ENCODE measurements at places on chromosomes 5 and 9.

DNA sequence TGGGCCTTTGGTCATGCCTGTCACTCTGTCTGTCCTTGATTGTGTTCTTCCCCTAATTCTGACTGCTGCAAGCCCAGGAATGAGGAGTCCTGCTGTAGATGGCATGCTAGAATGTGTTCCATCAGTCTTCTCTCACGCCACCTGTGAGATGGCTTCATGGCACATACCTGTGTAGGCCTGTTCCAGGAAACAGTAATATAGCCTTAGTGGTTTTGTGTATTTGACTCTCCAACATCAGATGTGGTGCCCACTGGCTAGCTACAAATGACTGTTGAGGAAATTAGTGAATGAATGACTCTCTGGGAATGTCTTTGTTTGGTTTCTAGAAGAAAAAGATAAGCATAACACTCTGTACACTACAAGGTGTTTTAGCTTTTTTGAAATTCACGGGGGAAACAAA lies 367.5 kb downstream of the KDM4C start:
- no peak for DNase-seq

- no peak for DNase-seq
These were observed 309.6 kb downstream of the EPB41L4A start for GRCh38 chr5:112109331-112110007.

DNA sequence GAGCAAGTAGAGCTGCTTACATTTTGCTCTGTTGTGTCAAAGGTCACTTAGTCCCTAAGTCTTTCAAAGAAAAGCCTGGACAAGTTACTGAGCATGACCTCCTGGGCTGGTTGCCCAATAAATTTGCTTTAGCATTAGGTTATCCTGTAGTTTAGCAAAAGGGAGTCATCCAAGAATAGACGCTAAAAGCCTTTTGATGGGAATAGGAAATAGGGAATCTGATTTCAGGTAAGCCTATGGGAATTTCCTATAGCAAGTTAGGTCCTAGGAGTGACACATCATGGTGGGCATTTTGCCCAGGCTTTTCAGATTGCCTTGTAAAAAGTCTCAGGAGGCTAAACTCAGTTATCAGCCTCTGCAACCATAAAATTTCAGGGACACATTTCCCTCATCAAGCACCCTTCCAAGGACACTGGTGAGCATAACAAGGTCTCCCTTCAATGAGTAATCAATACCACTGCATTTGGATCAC lies 67.6 kb upstream of the RANBP3L start:
- DNase-seq: no peak

GRCh38 chr5:177389241-177390169 lies 5.3 kb downstream of the SLC34A1 start:
- no peak for DNase-seq

DNA sequence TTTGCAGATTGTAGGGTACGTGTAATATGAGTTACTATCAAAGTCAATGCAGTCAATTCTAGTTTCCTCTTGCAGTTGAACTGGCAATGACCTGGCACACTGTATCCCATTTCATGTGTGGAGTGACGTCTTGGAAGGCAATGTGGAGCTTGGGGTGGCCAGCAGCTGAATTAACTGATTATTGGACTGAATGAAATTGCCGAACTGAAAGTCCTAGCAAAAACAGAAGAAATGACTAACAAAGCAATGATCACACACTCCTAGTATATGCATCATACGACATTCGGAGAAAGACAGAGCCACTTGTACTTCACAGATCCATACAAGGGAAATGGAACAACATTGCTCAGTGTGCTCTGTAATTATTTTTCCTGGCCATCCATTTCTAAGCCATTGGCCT lies 259.1 kb upstream of the DAPK1 start:
- no peak for DNase-seq
